SK-N-SH treated with all-trans-retinoic acid at 6 μM for 48 hours (cell line): ENCODE measurements at places on chromosomes 7 and 10.

GRCh38 chr10:71622154-71622526, 97.4 kb downstream of the C10orf105 start:
- peak; percentile 84 for ATAC-seq

GRCh38 chr7:25779002-25779546, 372.9 kb upstream of the NFE2L3 start:
- ATAC-seq: no peak

DNA sequence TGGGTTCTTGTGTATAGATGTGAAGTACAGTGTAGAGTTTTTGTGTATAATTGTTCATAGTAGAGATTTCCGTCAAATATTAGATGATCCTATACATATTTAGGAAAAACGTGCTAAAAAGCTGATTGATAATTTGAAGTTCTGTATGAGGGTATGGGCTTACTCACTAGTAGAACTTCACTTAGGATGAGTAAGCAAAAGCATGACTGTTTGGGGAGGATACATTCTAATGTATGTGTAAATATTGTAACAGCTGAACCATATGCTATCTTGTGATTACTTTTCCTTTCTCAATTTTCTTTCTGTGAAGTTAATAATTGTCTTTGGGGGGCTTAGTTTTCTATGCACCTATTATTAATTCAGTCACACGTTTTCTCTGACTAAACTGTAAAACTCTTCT, 53.2 kb upstream of the PDK4 start:
- no peak for ATAC-seq

DNA sequence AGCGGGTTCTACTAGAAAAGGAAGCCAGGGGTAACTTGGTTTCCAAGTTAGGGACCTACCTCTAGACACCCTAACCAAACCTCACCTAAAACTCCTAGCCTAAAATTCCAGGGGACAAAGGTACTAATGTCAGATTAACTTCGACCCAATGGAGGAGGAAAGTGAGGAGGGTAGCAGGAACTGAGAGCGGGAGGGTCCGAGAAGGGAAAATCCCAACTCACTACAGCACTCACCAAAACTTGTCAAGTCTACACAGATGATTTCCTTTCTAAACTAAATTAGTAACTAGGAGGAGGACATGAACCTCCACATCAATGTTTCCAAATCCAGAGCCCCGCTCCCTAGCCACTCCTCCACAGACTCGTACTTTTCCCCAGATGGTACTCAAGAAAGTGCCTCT, 22.6 kb downstream of the CHCHD3 start:
- ATAC-seq: no peak

DNA sequence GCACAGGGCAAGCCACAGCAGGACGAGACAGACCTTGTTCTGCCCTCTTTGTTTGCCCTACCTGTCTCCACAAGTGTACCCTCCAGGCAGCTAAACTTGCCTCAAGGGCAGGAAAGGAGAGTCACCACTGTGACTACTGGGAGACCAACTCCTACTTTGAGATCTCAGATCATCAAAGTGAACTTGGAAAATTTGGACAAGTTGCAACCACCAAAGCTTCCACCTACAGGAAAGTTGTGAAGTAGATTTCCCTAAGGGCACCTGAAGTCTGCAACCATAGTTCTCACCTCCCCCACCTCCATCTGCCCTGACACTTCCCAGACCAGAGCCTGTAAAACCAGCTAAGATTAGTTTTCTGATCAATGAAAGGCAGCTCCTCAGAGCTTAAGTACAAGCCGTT, 2.5 kb upstream of the WDR91 start:
- no peak for ATAC-seq

DNA sequence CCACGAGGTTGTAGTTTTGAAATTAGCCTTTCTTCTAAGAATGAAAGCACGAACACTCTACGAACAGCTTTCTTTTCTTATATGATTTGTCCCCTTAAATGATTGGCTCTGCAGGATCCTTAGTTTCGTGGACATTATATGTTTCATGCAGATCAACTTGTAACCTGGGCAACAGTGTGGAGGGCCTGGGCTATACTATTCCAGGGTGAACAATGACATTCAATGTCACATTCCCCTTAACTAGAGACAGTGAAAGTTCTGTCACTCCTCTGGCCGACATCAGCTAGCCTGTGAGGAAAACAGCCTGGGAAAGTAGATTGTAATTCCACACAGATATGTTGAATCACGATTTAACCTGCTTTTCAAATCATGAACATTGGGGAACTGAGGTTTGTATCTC, 23.4 kb downstream of the TAS2R16 start:
- ATAC-seq: no peak
